CD4-positive, alpha-beta T cell treated with Interleukin-4 for 4 hours (primary cell): ENCODE measurements at places on chromosomes 1 and 21.

- no peak for DNase-seq
Observed at GRCh38 chr1:14852291-14852690, 253.8 kb downstream of the KAZN start.

DNA sequence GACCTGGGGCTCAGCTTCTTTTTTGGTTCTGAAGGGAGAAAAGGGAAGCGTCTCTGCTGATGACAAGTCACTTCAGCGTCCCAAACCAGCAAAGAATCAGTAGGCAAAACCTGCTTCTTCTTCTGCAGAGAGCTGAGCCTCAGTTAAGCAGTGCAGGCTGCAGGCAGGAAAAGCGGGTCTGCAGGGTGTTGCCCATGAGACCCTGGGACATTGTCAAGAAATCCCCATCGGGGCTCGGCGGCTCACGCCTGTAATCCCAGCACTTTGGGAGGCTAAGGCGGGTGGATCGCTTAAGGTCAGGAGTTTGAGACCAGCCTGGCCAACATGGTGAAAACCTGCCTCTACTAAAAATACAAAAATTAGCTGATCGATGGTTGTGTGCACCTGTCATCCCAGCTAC is 16.7 kb downstream of the CLDN14 start:
- no peak for DNase-seq

GRCh38 chr21:26170471-26171257 is at the start of gene APP:
Gene APP (minus strand): TSS chr21:26170770. CDS start chr21:26170620, 150 bp downstream.
- DNase-seq: peak; percentile 81

- DNase-seq: no peak
Observed at GRCh38 chr1:39964552-39964951, 9.6 kb downstream of the MFSD2A start.

GRCh38 chr1:187641907-187642306 is 813.2 kb downstream of the PLA2G4A start:
- no peak for DNase-seq

DNA sequence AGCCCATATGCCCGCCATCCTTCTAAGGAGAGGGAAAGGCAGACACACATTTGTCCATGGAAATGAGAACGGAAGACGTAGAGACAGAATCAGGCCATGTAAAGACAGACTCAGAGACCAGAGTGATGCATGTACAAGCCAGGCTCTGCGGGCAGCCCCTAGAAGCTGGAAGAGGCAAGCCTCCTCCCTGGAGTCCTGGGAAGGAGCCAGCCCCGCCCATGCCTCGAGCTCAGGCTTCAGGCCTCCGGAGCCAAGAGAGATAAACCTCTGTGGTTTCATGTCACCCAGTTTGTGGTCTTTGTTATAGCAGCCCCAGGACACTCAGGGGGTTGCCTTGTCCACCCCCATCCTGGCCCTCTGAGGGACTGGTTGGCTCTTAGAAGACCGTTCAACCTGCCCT is 11.6 kb downstream of the PDE9A start:
- no peak for DNase-seq

- no peak for DNase-seq
Observed at GRCh38 chr1:25833158-25833557, 13.4 kb downstream of the MTFR1L start.

DNA sequence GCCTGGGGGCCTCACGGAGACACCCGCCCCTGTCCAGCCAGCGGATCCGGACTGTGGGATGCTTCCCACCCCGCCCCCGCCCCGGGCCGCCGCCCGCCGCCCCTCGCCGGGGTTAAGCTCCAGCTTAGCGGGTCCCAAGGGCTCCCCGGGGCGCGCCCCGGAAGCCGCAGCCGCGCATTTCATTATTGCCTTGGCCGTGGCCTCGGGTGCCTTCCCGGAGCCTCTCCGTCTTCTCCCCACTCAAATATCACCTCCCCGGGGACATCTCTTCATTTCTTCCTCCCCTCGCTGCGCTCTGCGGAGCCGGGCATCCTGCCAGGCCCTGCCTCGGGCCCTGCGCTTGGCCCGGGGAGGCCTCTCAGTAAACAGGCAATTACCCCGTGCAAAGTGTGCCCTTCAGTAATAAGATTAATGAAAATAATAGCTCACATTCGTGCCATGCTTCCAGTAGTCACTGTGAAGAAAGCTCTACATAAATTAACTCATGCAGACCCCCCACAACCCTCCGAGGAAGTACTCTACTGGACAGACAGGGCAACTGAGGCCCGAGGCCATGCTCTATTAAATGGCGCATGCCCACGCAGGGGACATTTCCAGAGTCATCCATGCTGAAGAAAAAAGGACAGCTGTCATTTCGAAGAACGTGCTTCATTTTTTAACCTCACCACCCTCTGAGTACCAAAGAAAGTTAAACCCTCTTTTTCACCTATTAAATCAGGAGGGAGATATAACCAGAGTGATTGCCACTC is 49.9 kb upstream of the LAPTM5 start:
- DNase-seq: no peak

- no peak for DNase-seq
Observed at GRCh38 chr1:39425151-39425550, 66.3 kb upstream of the BMP8A start.

GRCh38 chr1:88731475-88732269 is 47.6 kb downstream of the PKN2 start:
- DNase-seq: no peak

- no peak for DNase-seq
Observed at GRCh38 chr1:30407865-30408580, 315.4 kb downstream of the MATN1 start.

- no peak for DNase-seq
Observed at GRCh38 chr1:186255266-186255665, 119.8 kb downstream of the TPR start.

DNA sequence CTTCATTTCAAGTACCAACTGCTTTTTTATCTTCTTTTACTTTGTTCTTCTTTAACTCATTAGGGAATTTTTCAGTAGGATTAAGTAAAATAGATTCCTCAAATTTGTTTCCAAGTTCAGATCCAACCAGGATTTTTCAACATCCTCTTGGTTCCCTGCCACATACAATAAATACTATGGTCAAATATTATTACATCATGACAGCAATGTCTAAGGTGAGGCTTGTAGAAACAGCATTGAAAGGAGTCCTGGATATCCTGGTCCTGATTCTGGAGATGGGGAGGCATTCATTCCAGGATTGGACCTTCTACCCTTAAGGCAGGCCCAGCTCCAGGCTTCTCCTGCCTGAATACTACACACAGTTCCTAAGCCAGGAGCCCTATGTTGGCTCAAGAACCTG is 80.2 kb upstream of the F3 start:
- no peak for DNase-seq

DNA sequence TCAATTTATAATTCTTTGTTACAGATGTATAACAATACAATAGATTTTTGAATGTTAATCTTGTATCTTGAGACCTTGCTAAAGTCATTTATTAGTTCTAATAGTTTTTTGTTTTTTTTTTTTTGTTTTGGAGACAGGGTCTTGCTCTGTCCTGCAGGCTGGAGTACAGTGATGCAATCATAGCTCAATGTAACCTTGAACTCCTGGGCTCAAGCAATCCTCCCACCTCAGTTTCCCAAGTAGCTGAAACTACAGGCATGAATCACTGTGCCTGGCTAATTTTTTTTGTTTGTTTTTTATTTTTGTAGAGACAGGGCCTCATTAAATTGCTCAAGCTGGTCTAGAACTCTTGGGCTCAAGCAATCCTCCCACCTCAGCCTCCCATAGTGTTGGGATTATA is 26.2 kb upstream of the DIPK1A start:
- no peak for DNase-seq

DNA sequence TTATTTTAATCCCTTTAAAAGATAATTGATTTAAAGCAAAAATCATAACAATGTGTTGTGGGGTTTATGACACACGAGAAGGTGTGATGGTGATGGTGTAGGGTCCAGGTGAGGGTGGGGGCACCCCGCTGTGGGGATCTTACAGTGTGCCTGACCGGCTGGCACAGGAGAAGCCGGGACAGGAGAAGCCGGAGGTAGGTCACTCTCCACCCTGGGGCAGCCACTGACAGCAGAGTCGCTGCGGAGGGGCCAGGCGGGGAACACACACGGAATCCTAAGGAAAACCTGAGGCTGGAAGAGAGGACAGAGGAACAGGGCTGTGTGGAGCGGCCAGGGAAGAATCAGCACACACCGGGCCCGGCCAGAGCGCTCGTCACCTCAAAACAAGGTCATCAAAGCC is 4.3 kb upstream of the LRRC3 start:
- DNase-seq: no peak

DNA sequence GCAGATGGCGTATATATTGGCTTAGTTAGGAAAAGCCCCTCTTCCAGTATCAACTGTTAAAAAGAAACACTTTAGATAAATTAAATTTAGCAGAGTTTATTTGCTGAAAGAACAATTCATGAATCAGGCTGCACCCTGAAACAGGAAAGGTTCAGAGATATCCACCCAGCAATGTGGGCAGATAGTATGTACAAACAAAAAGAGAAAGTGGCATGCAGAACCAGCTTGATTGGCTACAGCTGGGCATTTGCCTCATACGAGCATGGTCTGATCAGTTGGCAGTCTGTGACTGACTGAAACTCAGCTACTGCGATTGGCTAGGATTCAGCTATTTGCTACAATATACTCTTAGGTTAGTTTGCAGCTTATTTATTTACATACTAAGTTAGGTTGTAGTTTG is 98.2 kb downstream of the ZC3H11B start:
- no peak for DNase-seq

GRCh38 chr1:37932759-37933158 is 14.1 kb downstream of the INPP5B start:
- DNase-seq: no peak
